ENCODE measurements at places on chromosomes 4 and X.

GRCh38 chr4:47309165-47309564 lies 154.3 kb downstream of the COMMD8 start:
- no peak for DNase-seq

GRCh38 chrX:38898261-38898660 lies 97.0 kb downstream of the MID1IP1 start:
- no peak for DNase-seq

DNA sequence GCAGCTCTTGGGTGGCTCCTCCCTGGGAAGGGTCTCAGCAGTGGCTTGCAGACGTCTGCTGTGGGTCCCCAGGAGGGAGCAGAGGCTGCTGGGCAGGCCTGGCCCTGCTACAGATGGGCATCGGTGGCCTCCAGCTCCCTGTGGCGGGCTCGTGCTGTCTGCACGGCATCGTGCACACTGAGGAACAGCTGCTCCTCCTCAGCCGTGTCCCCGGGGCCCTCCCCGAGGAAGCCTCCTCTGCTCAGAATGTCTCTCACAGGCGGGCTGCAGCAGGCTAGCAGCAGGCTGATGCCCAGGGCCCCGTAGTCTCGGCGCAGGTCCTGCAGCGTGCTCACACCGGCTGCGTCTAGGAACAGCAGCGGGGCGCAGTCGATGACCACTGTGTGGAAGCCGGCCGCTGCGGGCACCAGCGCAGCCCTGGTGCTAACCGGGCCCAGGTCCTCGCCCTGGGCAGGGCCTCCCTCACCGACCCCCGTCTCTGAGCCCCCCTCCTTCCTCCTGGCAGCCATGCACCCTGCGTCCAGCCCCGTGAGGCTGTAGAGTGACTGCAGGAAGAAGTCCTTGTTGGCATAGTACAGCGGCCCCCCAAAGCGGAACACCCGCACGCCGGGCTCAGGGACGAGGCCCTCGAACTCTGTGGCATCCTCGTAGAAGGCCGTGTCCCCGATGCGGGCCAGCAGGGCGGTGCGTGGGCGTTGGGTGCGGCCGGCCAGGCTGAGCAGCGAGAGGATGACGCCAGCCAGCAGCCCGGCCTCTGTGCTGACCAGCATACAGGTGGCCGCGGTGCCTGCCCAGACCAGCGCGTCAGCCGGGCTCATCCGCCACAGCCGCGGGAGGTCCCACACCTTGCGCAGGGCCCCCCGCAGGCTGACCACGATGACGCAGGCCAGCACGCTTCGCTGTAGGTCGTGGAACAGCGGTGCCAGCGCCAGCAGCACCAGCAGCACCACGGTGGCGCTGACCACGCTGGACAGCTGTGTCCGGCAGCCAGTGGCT lies 2.2 kb downstream of the IDUA start:
- DNase-seq: no peak

DNA sequence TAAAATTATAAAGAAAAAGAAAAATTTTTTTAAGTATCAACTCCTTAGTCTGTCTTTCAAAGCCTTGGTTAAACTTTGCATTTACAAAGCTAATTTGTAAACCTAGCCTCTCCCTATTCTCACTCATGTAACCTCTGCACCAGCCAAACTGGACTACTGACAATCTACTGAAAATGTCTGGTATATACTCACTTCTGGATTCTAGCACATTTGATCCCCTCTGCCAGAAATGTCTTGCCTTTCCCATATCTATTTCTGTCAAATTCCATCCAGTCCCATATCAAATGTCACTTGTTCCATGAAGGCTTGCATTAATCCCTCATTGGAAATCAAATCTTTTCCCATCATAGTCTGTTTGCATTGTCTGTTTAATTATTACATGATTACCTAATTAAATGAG lies 105.8 kb upstream of the KLHL13 start:
- no peak for DNase-seq

- no peak for DNase-seq
Measured at GRCh38 chr4:62053974-62054373, 853.8 kb downstream of the ADGRL3 start.

DNA sequence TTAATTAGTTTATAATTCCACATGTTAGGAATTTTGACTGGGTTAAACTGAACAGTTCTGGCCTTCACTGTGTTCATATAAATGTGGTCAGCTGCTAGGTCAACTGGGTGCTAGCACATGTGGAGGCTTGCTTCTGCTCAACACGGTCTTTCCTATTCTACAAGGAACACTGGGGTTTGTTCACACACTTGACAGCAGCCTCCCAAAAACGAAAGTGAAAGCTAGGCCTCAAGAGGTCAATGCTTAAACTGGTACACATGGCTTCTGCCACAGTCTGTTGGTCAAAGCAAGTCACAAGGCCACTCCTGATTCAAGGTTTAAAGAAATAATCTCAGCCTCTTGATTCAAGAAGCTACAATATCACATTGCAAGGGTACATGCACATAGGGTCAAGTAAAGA lies 126.5 kb downstream of the QDPR start:
- DNase-seq: no peak

GRCh38 chr4:47913861-47914219 lies 543 bp downstream of the NFXL1 start:
- DNase-seq: peak; percentile 24

DNA sequence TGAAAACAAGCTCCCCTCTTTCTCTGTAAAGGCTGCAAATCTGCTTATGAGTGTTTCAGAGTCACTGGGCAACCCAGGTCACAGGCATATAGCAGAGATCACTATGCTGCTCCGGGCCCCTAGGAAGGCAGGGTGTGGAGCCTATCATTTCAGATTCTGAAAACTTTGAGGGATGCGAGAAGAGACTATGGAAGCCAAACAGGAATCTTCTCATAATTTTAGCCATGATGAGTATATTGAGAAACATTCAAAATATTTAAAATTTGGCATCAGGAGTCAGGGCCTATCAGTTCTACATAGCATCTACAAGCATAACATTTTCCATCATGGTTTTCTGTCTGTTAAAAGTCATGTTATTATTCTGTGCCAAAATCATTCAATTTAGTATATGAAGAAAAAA lies 61.7 kb upstream of the ATXN3L start:
- no peak for DNase-seq

DNA sequence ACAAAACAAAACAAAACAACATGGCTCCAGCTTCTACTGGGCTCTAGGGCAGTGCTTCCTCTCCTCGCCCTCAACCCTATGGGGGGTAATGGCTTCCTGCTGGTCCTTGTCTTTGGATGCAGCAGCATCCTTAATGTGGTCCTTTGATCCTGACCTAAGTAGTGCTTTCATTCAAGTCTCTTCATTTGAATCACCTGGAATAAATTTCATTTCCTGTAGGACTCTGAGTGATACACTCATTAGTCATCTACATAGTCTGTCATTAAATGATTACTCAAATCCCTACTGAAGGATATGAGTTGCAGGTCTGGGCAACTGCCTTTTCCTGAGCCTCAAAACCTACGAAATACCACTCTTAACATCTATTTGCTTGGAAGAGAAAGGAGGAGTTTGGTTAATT lies 54.5 kb downstream of the RHOH start:
- no peak for DNase-seq

GRCh38 chrX:101417981-101418841 lies 10.2 kb downstream of the HNRNPH2 start:
- DNase-seq: no peak

DNA sequence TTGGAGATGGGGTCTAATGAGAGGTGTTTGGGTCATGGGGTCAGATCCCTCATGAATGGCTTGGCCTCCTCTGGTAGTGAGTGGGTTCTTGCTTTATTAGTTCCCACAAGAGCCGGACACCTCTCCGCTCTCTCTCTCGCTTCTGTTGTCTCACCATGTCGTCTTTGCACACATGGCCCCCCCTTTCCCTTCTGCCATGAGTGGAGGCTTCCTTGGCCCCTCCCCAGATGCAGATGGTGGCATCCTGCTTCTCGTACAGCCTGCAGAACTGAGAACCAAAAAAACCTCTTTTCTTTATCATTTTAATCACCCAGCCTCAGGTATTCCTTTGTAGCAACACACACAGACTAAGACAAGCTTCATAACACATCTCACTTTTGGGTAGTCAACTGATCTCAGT lies 49.6 kb upstream of the SPRY1 start:
- DNase-seq: no peak

- no peak for DNase-seq
Measured at GRCh38 chr4:91577864-91578263, 725.9 kb upstream of the GRID2 start.

DNA sequence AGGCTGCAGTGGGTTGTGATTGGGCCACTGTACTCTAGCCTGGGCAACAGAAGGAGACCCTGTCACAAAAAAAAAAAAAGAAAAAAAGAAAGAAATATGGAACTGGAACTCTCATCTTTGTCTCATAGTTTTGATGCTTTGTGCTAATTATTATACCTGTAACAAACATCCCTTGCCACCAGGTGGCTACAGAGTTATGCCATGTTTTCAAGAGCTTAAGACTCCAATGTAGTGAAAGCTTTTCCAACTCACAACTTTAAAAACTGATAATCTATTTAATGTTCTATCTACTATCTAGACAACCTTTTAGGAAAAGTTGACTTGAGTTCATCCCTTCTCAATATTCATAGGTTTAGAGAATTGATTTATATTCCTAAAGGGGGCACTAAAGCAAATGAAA lies 42.4 kb downstream of the HTR2C start:
- no peak for DNase-seq

DNA sequence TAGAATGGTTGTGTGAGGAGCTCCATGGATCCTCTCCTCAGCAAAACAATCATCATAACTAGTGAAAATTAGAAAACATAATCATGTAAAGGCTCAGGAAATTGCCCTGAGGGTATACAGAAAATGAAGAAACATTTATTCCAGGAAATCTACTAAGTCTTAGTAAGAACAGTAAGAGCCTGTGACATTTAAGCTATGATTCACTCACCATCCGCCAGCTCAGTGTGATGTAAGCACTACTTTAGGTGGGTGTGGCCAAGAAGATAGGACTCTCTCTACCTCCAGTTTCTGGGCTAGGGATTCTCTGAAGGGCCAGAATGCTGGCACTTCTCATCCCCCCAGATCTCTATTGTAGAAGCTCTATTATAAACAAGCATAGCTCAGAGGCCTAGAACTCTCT lies 147.5 kb downstream of the DLG3 start:
- DNase-seq: no peak

DNA sequence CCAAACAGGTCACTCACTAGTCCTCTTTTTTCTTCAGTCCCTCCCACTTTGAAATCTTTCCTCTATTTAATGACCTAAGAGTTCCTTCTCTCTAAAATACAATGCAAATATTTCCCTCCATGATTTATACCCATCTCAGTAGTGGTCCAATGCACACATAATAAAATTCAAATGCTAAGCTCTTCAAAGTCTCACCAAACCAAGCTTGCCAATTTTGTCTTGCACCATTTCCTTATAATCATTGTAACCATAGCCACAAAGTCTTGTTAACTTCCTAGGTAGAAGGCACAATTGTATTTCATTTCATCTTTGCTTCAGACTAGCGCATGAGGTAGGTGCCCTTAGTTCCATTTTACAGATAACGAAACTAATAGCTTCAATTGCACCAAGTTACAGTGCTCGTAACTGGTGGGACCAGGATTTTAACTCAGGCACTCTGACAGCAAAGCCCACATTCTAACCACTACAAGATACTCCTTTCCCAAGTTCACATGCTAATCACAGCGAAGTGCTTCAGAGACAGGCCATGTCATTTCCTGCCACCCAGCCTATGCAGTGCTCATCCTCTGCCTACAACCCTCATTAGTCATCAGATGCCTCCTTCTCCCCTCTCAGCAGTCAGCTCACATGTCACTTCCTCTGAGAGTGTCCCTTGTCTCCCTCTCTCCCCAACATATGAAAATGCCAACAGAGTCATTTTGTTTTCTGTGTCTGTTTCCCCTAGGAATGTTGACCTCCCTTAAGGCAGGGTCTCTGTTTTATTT lies 66.9 kb upstream of the PPARGC1A start:
- no peak for DNase-seq

- no peak for DNase-seq
Measured at GRCh38 chr4:38582889-38583470, 81.0 kb upstream of the KLF3 start.

- DNase-seq: no peak
Measured at GRCh38 chrX:136810493-136810892, 29.8 kb upstream of the ARHGEF6 start.
